ENCODE measurements at places on chromosomes 13 and 19.

DNA sequence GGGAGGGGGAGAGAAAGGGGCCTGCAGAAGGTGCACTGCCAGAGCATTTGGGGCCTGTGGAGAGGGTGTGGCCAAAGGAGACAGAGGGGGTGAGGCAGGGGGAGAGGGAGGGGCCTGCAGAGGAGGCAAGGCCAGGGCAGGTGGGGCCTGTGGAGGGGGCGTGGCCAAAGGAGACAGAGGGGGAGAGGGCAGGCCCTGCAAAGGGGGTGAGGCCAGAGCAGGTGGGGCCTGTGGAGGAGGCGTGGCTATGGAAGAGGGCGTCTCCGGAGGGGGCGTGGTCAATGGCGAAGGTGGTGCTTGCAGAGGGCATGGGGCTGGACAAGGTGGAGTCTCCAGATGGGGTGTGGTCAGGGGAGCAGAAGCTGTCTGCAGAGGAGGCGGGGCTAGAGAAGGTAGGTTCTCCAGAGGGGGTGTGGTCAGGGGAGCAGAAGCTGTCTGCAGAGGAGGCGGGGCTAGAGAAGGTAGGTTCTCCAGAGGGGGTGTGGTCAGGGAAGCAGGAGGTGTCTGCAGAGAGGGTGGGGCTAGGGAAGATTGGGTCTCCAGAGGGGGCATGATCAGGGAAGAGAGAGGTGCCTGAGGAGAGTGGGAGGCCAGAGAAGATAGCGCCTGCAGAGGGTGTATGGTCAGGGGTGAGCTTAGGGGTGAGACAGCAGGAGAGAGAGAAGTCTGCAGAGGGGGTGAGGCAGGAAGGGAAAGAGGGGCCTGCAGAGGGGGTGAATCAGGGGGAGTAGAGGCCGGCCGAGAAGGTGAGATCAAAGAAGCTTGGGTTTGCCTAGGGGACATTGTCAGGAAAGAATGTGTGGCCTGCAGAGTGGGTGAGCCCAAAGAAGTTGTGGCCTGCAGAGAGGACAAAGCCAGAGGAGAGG is 3.4 kb downstream of the PRR36 start:
- no peak for ATAC-seq

GRCh38 chr19:46890423-46891170 is 29.8 kb downstream of the ARHGAP35 start:
- no peak for ATAC-seq

GRCh38 chr13:34842466-34842865 is 99.6 kb upstream of the NBEA start:
- no peak for ATAC-seq

DNA sequence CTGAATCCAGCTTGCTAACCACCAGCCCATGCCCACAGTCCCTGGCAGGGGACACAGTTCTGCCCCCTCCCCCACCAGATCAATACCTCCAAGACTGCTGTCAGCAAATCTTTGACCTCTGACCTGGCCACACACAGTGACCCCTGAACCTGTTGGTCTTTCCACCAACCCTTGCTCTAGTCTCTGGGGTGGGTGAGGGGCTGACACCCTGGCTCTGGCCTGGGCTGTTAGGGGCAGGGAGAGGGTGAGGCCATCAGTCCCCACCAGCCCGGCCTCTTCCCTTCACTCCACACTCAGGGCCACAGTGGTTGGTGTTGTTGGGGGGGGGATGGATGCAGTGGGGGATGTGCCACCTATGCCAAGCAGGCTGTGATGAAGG is 21.8 kb upstream of the SLC7A10 start:
- ATAC-seq = no peak

DNA sequence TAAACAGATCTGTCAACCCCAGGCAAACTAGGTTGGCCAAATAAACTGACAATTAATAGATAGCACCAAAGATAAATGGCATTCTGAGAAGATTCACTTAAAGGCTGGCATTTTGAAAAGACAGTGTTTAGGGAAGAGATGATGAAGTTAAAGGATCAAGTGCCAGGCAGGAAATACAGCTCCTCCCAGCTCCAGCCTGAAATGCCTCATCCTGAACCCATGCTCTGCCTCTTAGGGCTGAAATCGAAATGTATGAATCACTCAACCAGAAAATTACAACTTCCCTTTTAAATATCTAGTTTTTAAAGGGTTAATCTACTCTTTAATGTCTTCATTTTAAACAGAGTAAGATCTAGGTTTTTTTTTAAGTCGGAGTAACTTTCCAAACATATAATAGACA is 171.2 kb upstream of the UBL3 start:
- ATAC-seq = no peak

DNA sequence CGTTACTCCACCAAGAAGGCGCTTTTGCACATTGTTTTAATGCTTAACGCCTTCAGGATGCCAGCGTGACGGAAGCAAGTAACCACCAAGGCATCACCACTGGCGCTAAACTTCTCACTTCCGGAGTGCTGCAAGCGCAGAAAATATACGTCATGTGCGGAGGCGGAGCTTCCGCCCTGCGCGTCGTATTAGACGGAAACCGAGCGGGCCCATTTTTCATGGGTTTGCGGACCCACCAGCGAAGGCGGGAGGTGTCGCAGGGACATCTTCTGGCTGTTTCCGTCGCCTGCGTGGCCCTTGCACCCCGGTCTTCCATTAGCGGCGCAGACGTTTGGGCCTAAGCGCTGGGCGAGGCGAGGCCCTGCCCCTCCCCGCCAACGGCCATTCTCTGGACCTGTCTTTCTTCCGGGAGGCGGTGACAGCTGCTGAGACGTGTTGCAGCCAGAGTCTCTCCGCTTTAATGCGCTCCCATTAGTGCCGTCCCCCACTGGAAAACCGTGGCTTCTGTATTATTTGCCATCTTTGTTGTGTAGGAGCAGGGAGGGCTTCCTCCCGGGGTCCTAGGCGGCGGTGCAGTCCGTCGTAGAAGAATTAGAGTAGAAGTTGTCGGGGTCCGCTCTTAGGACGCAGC is at the start of gene ERCC5:
Gene ERCC5, plus strand, starts transcription at position 403 of the 631 bp plus-strand sequence. CDS start 235 bp downstream, outside the sequence.
- peak; percentile 90 for ATAC-seq

- ATAC-seq = no peak
These were observed 264.0 kb downstream of the ENOX1 start for GRCh38 chr13:43522788-43523187.

DNA sequence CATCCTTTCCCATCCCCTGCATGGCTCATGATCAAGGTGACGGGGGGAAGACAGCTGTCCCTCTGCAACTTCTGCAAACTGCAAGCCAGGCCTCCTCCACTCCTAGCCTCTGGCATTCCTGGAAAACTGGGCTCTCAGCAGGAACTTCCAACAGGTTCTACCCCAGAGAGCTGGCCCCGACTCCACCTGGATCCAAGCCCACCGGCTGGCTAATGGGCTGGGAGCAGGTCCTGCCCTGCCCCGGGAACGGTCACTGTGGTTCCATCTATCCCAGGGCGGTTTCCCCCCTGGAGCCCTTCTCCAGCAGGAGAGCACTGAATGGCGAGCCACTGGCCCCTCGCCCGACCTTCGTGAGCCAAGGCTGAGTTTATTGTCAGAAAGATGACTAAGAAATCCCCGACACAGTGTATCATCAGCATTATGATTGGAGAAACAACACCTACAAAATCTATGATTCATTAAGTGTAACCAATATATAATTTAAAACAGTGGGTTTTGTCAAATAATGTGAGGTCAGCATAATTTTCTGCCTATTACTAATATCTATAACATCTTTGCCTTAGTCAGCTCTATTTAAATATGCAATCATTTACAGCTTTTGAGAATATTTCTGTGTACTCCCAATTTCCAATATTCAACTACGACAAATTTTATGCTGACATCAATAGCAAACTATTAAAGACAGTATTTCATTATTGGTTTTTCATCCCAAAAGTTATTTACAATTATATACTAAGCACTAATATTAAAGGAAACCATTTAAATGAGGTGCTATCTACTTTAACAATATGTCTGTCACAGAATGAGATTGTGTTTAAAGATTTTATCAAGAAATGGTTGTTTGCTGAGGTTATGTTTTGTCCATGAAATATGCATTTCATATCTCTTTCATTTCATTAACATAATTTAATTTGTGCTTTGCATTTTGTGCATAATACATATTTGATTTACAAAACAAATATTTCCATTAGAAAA is 133.0 kb downstream of the URI1 start:
- ATAC-seq = no peak

GRCh38 chr13:91693466-91693865 is 295.0 kb downstream of the GPC5 start:
- ATAC-seq = no peak

GRCh38 chr19:17937371-17937900 is 4.6 kb downstream of the CCDC124 start:
- no peak for ATAC-seq

GRCh38 chr13:19158526-19159174 is 23.0 kb downstream of the TUBA3C start:
- no peak for ATAC-seq

- ATAC-seq = no peak
These were observed 2.3 kb upstream of the COMP start for GRCh38 chr19:18793144-18794028.

DNA sequence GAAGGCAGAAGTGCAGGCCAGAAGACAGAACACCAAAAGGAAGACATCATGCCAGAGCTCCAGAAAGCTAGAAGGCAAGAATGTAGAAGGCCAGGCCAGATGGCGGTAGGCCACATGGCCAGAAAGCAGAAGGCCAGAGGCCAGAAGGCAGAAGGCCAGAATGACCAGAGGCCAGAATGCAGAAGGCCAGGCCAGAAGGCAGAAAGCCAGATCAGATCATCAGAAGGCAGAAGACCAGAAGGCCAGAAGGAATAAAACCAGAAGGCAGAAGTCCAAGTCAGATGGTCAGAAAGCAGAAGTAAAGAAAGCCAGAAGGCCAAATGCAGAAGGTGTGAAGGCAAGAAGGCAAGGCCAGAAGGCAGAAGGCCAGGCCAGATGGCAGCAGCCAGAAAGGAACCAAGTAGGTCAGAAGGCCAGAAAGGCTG is 185.0 kb downstream of the TUBA3C start:
- ATAC-seq = no peak

DNA sequence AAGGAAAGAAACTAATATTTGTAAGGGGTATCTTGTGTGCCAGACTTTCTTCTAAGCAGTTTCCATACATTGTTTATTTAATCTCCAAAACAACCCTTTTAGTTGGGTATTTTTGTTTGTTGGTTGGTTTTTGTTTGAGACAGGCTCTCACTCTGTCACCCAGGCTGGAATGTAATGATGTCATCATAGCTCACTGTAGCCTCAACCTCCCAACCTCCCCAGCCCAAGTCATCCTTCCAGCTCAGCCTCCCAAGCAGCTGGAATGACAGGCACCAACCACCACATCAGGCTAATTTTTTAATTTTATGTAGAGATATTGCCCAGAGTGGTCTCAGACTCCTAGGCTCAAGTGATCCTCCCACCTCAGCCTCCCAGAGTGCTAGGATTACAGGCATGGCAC is 41.2 kb upstream of the LSM14A start:
- ATAC-seq = no peak

DNA sequence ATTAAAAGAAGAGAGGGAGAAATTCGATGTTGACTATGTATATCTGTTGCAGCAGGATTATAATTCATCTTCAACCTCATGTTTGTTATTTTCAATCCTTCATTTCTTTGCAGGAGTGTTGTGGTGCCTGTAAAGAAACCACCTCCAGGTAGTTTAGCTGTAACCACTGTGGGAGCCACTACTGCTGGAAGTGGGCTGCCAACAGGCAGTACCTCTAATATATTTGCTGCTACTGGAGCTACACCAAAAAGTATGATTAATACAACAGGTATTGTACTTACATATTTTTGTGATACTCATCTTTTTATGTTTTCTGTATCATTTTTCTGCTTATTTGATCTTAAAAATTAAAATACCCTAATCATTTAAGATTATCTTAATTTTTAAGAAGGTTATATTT is 266.5 kb downstream of the NBEA start:
- no peak for ATAC-seq

DNA sequence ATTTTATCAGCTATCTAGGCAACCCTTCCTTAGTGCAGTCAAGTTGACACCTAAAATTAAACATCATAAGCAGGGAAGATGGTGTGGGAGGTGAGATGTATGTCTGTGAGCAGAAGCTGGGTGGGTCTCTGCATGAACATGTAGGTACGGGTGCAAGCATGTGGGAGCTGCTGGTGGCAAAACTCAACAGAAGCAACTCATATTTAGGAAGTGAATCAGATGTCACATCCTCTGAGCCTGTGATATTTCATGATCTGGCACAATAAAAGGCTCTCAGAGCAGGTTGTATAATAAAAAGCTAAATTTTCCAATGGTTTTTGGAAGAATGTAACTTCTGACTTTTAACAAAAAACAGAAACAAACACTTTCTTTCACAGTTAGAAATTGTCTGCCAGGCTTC is 44.4 kb downstream of the C1QTNF9 start:
- no peak for ATAC-seq

DNA sequence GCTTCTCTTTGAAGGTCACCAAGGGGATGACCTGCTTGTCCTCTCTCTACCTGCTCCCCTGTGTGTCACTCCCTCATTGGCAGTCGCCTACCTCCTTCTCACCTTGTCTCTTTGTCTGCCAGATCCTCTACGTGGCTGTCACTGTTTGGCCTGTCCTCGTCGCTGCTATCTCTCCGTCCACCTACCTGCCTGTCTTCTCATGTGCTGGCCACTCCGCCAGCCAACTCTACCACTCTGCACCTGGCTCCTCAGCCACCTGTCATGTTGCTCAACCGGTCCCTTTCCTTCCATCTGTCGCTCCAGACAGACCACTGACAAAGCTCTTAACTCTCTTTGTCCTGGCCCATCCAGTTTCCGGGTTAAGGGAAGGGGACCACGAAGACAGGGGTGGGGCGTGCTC is at the start of gene KLK12:
Gene KLK12, minus strand, starts transcription at position 299 of the 400 bp plus-strand sequence. CDS start 381 bp downstream, outside the sequence.
- no peak for ATAC-seq

- no peak for ATAC-seq
These were observed 487.8 kb downstream of the DACH1 start for GRCh38 chr13:71378961-71379905.

- no peak for ATAC-seq
These were observed 862.8 kb upstream of the SLITRK1 start for GRCh38 chr13:84745051-84745551.

- no peak for ATAC-seq
These were observed 30.1 kb downstream of the SCEL start for GRCh38 chr13:77565635-77566034.

DNA sequence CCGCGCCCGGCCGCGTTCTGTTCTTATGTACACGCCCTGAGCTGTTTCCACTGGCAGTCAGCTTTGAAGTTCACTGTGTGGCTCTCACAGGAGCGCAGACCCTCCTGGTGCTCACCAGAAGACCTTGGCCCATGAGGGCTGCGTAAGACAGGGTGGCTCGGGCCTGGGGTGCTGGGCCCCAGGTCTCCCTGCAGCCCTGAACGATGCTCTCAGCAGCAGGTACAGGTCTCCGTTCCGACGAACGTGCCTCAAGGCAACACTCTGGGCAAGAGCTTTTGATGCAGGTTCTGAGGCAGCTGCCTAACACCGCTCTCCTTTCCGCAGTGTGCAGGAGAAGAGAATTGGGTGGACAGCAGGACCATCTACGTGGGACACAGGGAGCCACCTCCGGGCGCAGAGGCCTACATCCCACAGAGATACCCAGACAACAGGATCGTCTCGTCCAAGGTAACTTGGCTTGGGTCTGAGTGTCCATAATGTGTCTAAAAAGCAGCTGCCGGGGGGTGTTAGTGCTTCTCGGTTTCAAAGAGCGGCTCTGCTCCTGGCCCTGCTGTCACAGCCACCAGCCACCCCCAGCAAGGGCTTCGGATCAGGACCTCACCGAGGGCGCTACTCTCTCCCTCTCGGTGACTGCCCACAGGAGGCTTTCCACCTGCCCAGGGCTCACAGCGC is 95.1 kb downstream of the ATP11A start:
- no peak for ATAC-seq
